ENCODE measurements at places on chromosomes 6 and 20.

DNA sequence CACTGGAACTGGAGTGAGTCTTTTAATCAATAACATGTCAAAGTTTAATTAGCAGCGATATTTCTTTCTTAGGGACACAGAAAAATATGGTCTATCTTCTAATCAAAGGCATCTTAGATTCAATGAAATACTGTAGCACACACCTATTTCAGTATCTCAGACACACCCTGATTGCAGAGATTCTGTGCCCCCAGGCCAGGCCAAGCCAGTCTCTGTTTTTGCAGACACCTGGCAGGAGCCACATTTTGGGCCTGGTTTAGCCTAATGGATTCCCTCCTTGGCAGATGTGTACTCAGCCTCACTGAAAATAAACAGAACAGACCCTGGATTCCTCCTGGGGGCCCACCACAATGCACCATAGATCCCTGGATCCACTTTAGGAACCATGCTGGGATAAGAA lies 74.8 kb downstream of the LRFN2 start:
- DNase-seq = no peak

DNA sequence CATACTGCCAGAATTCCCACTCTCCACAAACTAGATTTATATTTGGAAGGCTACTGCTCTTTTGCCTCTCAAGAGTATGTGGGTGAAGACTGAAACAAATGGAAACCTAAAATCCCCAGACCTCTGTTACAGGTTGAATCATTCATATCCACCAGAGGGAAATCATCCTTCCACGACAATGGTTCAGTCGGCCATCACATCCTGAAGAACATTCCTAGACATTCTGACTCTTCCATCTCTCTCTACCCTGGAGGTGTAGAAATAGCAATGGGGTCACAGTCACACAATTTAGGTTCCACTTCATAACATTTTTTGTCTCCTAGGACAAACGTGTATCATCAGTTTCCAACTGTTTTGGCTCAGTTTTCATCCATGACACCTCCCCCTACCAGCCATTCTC lies 8.6 kb downstream of the GPX5 start:
- DNase-seq = no peak

- DNase-seq = no peak
Observed at GRCh38 chr6:152502421-152503188, 134.6 kb downstream of the SYNE1 start.

GRCh38 chr20:11459090-11459890 lies 458.4 kb upstream of the BTBD3 start:
- DNase-seq = no peak

DNA sequence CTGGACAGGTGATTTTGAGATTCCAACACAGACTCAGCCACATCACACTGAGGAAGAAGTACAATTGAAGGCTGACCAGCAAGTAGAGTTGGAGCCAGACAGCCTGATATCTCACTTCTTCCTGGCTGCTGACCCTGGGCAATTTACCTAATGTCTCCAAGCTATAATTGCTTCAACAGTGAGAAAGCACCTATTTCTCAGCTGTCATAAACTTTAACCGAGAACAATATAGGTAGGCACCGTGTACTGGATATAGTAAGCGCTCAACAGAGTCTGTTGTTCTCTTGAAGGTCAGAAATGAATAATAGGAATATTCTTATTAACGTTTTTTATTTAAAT lies 28.3 kb downstream of the STX7 start:
- no peak for DNase-seq

DNA sequence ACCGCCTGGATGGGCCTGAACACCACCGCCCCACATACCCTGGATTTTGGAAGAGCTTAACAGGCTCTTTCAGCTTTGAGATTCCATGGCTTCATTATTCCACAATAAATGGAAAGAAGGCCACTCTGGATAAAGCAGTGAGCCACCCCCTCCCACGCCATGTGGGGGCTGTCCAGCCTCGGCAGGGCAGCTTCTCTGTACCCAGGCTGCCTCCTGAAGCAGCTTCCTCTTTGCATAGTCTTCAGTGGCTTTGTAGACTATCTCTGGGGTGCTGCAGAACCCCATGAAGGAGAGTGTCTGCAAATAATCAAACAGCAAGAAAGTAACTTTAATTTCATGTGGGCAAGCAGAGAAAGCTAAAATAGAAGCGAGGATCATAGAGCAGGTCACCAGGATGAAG lies 96.6 kb upstream of the NXT1 start:
- no peak for DNase-seq

- DNase-seq = no peak
Observed at GRCh38 chr6:75308250-75308988, 23.8 kb upstream of the TMEM30A start.

DNA sequence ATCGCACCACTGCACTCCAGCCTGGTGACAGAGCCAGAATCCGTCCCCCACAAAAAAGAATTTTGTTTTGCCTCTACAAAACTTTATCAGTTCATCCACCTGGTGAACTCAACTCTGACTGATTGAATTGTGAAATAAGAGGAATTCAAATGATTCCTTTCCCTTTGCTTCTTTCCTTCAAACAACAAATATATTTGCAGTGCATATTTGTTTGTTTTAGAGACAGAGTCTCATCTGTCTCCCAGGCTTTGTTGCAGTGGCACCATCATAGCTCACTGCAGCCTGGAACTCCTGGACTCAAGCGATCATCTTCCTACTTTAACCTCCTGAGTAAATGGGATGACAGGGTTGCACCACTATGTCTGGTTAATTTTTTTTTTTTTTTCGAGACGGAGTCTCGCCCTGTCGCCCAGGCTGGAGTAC lies 23.2 kb upstream of the PIM1 start:
- DNase-seq = no peak

GRCh38 chr20:33474097-33474873 lies 15.6 kb upstream of the CBFA2T2 start:
- DNase-seq = no peak

GRCh38 chr20:41293269-41294037 lies 24.1 kb downstream of the ZHX3 start:
- no peak for DNase-seq

GRCh38 chr20:4585104-4585753 lies 136.5 kb upstream of the PRND start:
- DNase-seq = no peak

DNA sequence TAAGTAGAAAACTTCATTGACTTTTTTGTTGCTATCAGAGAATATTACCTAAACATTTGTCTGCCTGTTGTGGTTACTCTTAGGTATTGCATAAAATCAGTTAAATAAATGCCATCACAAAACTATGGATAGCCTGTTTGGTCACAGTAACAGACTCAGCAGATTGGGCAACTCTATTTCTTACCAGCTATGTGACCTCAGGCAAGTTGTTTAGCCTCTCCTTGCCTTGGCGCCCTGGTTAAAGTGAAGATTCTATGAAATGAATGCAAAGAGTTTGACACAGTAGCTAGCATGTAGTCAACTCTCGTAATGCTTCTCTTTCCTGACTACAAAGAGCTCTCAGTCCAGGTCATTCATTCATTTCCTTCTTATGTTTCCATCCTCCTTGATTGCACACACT lies 82.5 kb upstream of the ID4 start:
- DNase-seq = no peak

DNA sequence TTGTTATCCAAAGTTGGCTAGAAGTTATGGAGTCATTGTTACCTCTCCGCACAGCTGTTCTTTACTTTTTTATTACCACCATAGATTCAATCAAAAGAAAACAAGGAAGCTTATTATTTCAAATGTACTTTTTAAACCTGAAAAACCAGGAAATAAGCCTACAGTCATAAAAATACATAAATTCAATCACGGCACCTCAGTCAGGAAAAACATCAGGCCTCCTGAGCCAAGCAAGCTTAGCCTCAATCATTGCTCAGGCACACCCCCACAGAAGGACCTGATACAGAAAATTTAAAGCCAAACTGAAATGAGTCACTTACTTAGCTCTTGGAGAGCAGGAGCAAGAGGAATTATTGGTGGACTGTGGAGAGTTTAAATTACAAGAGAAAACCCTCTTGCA lies 44.3 kb downstream of the MARCKS start:
- DNase-seq = no peak

GRCh38 chr6:90135667-90136066 lies 161.0 kb downstream of the BACH2 start:
- DNase-seq = no peak

All from activated T-helper 2 cell treated with anti-CD3 and anti-CD28 coated beads, Interferon-gamma antibody, Interleukin-2, Interleukin-4, amounts not matched to agents 10 μg/mL and 5 μg/mL and 100 μg/mL, durations not matched to agents 14 hours and 24 hours and 36 hours (primary cell).